ENCODE measurements at places on chromosomes 13 and 19.

GRCh38 chr13:21966014-21966413 is 295.1 kb downstream of the FGF9 start:
- DNase-seq = no peak

DNA sequence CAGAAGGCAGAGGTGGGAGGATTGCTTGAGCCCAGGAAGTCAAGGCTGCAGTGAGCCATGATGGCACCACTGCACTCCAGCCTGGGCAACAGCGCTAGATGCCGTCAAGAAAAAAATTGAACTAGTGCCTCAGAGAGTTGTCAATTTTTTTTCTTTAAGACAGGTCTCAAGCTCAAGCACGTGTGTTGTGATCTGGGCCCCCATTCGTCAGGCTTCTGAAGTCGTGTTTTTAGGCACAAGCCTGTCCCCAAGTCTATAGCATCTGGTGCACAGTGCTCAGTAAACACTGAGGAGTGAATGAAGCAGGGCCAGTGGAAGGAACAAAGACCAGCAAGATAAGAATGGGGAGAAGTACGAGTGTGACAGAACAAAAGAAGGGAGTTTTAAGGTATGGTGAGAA is 23.7 kb upstream of the LAMP1 start:
- no peak for DNase-seq

- peak; percentile 82 for DNase-seq
Observed at GRCh38 chr13:50893211-50893852, 16.3 kb upstream of the RNASEH2B start.

DNA sequence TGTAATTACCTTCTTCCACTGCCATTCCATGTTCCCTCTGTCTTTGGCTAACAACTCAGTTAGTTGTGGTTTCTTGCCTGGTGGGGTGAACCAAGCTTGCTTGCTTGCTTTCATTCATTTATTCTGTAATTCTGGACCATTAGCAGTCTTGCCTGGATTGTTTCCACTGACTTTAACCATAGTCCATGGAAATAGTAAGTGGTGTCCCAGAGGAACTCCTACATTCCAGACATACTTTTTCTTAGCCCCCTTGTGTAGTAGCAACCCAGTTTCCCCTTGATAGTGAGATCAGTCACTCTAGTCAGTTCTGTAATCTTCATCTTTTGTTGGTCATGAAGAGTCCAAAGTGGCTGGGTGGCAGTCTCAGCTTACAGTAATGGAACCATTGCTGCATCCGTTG is 23.2 kb downstream of the PDS5B start:
- no peak for DNase-seq

GRCh38 chr13:41232578-41233480 is 30.5 kb downstream of the MTRF1 start:
- DNase-seq = no peak

GRCh38 chr19:17623224-17623935 is 64.8 kb downstream of the UNC13A start:
- no peak for DNase-seq

DNA sequence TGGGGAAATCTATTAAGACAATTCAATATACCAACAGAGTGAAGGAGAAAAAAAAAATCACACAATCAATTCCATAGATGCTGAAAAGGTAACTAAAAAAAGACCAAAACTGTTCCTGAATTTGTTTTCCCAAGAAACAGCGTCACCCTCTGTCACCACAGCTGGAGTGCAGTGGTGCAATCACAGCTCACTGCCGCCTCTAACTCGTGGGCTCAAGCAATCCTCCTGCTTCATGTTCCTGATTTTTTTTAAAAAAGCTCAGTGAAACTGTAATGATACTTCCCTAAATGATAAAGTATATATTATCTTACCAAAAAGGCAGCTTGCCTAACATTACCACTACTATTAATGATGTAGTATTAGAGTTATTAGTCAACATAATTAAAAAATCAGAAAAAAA is 19.6 kb upstream of the ZFP14 start:
- DNase-seq = no peak

GRCh38 chr19:18507021-18507726 is 14.7 kb downstream of the ELL start:
- DNase-seq = peak; percentile 67

- DNase-seq = peak; percentile 15
Observed at GRCh38 chr19:42942187-42942789, 5.3 kb upstream of the PSG7 start.

DNA sequence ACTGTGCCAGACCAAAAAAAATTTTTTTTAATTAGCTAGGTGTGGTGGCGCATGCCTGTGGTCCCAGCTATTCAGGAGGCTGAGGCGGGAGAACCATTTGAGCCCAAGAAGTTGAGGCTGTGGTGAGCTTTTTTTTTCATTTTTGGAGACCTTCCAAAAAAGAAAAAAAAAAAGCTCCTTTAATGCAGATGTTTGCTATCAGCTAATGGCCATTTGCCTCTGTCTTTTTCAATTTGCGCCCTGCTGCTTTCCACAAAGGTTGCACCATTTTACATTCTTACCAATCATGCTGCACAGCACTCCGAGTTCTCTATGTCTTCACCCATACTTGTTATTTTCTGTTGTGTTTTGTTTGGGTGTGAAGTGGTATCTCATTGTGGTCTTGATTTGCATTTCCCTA is 15.6 kb upstream of the SMARCA4 start:
- no peak for DNase-seq

DNA sequence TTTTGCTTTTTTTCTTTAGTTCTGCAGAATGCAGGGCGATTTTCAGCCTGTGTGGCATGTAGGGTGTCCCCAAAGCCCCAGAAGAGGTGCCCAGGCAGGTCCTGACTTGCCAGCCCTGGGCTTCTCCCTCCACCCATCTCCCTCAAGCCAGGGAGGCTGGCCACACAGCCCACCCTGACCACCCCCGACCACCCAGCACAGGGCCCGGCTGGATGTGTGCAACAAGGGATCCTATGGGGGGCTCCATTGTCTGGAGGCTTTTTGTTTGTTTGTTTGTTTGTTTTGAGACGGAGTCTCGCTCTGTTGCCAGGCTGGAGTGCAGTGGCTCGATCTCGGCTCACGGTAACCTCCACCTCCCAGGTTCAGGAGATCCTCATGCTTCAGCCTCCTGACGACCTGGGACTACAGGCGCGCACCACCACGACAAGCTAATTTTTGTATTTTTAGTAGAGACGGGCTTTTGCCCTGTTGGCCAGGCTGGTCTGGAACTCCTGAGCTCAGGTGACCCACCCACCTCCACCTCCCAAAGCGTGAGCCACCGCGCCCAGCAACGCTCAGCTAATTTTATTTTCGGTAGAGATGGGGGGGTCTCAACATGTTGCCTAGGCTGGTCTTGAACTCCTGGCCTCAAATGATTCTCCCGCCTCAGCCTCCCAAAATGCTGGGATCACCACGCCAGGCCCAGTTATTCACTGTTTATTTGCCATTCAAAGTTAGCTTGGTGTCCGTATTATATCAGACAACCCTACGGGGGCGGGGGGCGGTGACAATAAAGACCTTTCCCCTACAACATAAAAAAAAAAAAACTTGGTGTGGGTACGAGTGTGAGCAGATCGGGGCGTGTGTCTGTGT is 7.8 kb upstream of the MKNK2 start:
- no peak for DNase-seq

- DNase-seq = no peak
Observed at GRCh38 chr19:16419669-16420335, 52.0 kb downstream of the EPS15L1 start.

DNA sequence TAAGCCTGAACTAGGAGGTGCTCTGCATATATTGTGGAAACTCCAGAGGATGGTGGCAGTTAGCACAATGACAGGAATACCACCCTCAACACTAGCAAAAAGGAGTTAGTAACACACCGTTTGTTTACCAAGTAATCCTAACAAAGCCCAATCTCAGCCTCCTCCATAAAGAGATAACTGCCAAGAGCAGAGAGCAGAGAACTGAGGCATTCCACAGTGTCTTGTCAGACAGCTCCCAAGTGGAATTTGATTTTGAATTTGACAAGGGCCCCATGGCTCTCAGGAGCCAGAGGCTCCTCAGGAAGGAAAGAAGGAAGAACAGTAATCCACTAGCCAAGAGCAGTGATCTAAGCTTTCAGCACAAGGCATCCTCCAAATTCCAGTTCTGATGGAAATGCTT is 298.6 kb downstream of the DCLK1 start:
- DNase-seq = no peak

GRCh38 chr13:20127262-20127561 is 33.6 kb downstream of the GJA3 start:
- DNase-seq = peak; percentile 17

DNA sequence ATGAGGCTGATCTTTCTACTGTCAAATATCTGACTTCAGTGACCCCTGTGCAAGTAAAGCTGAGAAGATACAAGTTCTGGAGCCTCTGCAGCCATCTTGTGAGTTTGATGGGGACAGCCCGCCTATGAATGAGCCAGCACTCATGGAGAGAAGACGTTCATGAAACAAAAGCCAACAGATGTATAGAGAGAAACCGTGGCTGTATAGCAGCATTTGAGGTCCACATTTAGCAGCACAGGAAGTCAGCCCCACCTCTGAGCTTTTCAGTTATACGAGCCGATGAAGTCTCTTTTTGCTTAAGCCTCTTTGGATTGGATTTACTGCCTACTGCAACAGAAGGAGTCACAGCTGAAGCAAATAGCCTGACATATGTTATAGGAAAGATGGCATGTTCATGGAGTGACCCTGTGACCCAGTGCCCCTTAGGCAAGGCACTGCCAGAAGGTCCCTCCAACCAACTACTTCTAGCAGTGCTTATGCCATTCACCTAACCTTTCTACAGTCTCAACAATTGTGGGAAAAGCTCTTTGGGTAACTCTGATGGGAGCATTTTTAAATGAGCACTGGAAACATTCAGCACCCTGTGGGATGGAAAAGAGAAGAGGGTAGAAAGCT is 3.5 kb upstream of the DLEU7 start:
- no peak for DNase-seq

- no peak for DNase-seq
Observed at GRCh38 chr19:51594774-51595109, 23.7 kb downstream of the ZNF175 start.

DNA sequence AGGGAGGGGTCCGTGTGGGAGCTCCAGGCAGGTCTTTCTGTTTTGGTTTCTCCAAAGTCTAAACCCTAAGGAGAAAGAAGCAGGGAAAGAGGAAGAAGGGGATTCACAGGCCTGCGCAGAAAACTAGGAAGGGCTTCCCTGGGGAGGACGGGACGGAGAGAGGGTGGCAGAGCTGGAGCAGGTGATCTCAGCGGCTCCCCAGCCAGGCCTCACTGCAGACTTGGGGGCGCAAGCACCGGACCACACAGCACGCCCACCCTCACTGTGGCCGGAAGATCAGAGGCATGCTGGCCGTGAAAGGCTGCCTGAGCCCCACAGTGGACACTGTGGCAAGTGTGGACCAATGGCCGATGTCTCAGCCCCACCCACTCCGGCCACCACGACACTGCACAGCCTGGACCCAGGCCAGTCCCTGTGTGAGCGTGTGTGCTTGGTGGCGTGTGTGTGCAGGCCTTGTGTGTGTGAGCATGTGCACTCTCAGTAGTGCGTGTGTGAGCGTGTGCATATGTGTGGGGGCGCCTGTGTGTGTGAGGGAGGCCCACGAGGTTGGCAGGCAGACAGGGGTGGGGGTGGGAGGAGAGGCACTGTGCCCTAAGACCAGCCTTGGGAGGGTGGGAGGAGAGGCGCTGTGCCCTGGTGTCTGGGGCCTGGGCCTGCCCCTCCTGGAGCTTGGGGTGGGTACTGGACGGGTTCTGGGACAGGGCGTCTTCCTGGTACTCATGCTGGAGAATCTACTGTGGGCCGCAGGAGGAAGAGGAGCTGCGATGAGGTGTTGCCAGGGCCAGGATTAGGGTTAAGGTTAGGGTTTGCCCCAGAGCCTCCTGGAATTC is 15.4 kb upstream of the TMEM255B start:
- no peak for DNase-seq

DNA sequence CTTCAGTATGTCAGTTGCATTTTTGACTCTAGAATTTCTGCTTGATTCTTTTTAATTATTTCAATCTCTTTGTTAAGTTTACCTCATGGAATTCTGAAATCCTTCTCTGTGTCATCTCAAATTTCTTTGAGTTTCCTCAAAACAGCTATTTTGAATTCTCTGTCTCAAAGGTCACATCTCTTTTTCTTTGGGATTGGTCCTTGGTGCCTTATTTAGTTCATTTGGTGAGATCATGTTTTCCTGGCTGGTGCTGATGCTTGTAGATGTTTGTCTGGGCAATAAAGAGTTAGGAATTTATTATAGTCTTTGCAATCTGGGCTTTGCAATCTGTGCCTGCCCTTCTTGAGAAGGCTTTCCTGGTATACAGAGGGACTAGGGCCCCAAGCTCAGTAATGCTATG is 18.5 kb upstream of the KBTBD7 start:
- DNase-seq = no peak

DNA sequence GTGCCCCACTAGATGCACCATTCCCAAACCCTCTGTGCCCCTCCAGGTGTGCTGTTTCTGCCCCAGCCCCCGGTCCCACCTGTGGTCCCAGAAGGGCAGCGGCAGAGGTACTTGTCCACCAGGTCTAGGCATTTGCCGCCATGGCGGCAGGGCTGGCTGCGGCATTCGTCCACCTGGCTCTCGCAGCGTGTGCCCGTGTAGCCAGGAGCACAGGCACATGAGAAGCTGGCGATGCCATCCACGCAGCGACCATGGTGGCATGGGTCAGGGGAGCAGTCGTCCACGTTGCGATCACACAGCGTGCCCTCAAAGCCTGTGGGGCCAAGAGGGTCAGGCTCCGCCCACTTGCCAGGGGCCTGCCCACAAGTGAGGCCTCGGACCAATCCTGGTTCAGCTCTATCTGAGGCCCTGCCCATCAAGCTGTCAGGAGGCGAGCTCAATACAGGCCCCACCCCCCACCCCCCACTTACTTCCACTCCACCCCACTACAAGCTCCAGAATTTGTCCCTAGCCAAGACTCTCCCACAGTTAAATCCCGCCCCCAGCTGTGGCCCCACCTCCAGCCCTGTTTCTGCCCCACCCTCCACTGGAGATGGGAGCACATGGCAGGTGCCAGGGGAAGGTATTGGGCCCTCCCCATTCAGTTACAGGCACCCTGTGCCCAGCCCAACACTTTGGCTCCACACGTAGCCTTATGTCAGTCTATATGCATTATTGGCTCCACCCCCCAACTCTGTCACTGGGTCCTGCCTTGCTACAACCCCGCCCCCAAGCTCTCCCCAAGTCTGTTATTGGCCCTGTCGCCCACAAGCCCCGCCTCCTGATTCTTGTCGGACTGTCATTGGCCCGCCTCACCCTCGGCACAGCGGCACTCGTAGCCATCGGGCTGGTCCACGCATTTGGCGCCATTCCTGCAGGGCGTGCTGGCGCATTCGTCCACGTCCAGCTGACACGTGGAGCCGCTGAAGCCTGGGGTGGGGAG is 13.5 kb downstream of the NOTCH3 start:
- no peak for DNase-seq

DNA sequence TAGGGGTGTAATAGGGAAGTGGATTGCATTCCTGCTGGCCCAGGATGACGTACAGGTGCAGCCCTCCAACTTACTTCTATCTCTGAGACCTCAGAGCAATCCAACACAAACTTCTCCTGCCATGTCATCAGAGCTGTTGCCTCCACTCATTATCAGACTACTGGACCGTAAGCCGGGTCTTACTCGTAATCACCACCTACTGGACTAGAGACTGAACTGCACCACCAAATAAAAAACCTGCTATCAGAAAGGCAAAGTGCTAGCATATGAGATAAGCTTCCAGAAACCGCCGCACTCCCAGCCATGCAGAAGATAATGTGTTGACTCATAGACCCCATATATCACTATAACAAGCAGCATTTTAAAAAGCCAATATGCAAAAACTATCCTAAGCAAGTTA is 102.0 kb downstream of the SLITRK1 start:
- DNase-seq = peak; percentile 8

GRCh38 chr13:111865046-111865445 is 201.9 kb upstream of the SOX1 start:
- no peak for DNase-seq
